ENCODE measurements at places on chromosomes 12 and 14.

DNA sequence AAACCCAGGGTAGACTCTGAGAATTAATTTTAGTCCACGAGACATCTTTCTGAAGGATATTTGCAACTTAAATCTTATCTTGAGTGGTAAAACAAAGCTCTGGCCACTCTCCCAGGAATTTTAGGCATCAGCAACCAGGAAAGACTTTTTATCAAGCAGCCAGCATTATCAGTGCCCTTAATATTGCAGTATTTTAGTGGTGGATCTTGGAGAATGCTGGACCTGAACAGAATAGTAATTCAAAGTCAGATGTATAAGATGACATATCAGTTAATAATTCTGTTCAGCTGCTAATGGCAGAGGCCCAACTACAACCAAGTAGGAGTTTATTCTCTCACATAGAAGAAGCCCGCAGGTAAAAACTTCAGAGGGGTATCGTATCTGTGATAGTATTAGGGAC lies 59.0 kb upstream of the CRY1 start:
- no peak for DNase-seq

DNA sequence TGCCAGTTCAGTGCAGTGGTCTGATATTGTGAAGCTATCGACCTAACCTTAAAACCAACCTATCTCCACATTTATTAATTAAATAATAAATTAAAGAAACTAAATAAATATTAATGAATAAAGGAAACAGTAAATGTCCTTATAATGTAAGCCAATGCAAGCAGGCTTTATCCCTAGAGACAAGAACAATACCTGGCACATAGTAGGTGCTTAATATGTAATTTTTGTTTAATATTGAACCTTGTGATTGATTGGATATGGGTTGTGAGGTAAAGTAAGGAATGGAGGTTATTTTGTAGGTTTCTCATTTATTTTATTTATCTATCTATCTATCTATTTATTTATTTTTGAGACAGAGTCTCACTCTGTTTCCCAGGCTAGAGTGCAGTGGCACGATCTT lies 7.8 kb upstream of the TUBA1B start:
- DNase-seq = no peak

- no peak for DNase-seq
Measured at GRCh38 chr12:90631591-90632212, 323.3 kb downstream of the CCER1 start.

- no peak for DNase-seq
Measured at GRCh38 chr12:125922330-125922729, 857.1 kb downstream of the AACS start.

- no peak for DNase-seq
Measured at GRCh38 chr12:57195611-57196371, 20.8 kb upstream of the NXPH4 start.

DNA sequence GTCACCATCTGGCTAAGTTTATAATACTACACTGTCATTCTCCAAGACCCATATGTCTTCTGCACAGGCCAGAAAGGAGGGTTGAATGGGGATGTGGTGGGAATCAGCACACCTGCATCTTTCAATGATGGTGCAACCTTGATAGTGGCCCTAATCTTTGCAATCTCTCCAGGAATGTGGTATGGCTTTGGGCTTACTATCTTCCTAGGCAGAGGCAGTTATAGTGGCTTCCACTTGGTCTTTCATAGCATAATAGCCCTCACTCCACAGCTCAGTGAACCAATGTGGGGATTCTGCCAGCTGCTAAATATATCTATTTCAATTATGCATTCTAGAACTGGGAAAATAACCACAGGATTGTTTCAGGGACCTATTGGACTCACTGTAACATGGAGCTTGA lies 61.8 kb upstream of the ATP2B1 start:
- peak; percentile 13 for DNase-seq

DNA sequence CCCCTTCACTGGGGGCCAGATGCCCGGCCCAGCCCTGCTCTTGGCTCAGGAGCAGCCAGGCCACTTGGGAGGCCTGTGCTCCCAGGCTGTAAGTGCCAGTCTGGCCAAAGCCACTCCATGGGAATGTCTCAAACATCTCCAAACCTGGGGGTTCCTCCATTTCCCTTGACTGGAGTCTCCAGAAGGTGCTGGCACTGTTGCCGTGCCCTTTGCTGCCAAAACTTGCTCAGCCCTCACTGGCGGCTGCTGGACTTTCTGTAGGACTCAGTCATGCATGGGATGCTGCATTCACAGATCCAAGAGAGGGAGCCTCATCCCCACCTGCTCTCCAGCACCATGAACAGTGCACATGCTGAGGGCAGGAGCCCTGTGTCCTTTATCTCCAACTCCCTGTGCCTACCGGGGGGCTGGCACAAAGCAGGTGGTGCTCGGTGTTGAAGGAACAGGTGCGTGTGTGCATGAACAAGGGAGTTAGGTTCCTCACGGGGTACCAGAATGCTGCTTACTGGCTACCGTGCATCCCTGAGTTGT lies 9.6 kb upstream of the OTUB2 start:
- DNase-seq = no peak

DNA sequence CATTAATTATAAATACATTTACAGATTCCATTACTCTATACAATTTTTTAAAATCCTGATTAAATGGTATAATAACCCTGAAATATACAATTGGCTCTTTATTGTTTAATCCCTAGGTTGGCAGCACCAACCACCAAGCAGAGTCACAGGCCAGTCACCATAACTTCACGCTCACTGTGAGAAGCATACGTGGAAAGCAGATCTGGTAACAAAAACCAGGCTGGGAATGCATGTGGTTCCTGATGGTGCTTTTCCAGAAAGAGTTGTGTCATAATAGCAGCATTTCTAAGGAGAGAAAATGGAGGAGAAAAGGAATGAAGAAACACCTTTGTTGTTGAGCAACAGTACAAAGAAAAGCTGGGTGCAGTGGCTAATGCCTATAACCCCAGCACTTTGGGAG lies 66.1 kb downstream of the SIX6 start:
- no peak for DNase-seq

DNA sequence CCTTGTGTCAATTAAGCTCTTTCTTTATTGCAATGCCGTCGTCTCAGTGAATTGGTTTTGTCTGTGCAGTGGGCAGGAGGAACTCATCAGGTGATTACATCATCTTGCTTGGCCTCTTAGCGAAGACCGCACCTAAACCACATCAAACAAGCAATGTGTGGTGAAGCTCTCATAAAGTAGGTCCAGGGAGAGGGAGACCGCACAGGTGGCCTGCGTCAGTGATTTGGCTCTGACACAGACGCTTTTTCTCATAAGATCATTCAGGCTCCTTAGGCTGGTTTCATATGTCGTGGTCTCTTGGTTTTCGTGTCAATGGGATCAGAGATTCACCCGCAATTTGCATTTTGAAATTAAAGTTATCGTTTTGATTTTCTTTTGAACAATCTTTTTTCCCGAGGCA lies 6.7 kb upstream of the TESC start:
- no peak for DNase-seq

DNA sequence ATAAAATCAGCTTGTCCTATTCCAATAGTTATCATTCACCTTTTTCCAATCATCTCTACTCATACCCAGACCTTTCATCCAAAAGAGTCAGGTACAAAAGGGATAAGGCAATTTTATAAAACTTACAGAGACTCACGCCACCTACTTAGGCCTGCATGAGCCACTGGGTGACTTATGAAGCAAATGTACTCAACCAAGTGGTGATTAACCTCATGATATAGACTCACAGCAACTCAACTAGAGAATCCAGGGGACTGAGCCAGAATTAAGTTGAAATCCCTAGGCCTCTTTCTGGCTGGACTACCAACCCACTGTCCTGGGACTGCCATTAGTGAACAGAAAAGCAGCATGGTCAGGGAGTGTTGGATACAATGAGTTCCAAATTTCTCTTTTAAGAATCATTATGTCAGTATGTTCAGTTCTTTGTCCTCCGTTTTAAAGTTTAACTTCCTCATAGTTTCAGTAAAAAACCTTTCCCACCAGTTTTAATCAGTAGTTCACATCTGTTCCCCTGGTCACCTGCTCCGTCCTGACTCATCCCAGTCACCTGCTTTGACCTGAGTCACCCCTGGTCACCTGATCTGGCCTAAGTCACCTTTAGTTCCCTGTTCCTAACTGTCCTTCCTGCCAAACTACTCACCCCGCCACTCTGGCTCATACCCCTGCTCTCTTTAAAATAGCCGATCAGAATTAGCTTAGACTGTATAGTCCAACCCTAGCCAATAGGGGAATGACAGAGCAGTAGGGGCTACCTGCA lies 36.8 kb downstream of the SPTSSA start:
- no peak for DNase-seq

- no peak for DNase-seq
Measured at GRCh38 chr14:86940106-86940505, 1052.9 kb downstream of the GALC start.

- no peak for DNase-seq
Measured at GRCh38 chr14:62187265-62187664, 425.0 kb downstream of the SNAPC1 start.

DNA sequence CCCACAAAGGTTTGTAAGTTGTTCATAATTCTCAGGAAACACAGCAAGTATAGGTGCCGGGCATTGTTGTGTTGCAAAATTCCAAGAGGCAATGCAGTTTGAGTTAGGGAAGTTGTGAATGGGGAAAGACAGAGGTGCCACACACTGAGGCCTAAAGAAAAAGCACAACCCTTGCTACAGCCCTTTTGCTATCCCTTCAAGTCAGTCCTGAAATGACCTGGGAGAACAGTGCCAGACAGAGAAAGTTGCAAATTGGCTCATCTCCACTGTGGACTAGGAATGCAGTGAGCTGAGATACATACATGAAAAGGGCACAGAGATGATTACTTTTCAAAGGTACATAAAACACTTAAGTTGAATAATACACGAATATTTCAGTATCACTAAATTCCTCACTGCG lies 213.3 kb upstream of the TMTC1 start:
- DNase-seq = no peak

DNA sequence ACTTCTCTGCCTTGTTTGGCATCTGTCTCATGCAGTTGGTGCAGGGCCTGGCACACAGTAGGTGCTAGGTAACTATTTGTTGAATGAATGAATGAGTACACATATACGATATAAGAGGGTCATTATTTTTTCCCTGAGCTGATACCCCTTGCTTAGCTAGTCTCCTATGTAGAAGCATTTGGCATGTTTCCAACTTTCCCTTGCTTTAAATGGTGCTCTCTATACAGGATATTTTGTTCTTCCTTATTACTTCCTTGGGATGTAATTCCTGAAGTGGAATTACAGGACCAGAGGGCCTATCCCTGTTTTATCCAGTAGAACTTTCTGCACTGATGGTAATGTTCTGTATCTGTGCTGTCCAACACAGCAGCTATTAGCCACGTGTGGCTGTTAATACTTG lies 250.1 kb upstream of the PWP1 start:
- DNase-seq = no peak

- no peak for DNase-seq
Measured at GRCh38 chr14:89325299-89325883, 91.6 kb downstream of the FOXN3 start.

- DNase-seq = peak; percentile 87
Measured at GRCh38 chr12:106030210-106031071, 108.3 kb downstream of the NUAK1 start.

DNA sequence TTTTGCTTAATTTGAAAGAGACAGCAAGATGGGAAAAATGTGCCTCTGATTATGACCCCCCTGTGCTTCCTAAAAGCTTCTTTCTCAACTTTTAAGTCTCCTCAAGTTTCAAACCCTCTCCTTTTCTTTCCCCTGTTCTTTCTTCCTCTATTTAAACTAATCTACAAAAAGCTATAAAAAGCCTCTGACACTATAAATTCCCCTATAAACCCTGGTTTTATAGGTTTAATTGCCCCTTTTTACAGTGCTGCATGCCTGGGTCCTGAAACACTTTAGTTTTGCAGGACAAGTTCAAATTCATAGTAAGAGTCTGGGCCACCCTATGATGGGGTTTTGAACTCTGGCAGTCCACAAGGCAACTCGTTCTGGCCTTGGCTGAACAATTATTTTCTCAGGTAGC lies 510.9 kb upstream of the TBX3 start:
- no peak for DNase-seq

GRCh38 chr14:22955702-22956569 lies 954 bp downstream of the HAUS4 start:
- DNase-seq = no peak

- no peak for DNase-seq
Measured at GRCh38 chr14:91035855-91036254, 24.6 kb downstream of the RPS6KA5 start.

GRCh38 chr12:38886931-38887330 lies 18.5 kb downstream of the CPNE8 start:
- DNase-seq = no peak

DNA sequence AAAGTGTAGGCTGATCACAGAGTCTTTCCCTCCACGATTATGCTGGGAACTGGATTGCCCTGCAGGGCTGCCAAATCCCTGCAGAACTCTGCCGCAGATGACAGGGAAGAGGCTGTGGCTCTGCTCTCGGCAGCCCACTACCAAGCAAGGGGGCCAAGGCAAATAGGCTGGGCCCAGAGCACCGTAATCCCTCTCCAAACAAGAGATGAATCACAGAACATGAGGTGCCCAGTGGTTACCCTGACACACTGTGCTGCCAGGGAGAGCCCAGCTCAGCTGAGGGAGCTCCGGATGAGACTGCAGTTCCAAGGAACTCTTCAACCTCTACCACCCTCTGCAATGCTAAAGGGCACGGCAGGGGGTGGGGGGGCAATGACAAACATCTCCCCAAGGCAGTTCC lies 33.9 kb downstream of the STON2 start:
- no peak for DNase-seq

- no peak for DNase-seq
Measured at GRCh38 chr14:49056021-49056420, 530.2 kb downstream of the RPS29 start.

GRCh38 chr12:92226961-92227360 lies 81.3 kb upstream of the BTG1 start:
- DNase-seq = no peak

DNA sequence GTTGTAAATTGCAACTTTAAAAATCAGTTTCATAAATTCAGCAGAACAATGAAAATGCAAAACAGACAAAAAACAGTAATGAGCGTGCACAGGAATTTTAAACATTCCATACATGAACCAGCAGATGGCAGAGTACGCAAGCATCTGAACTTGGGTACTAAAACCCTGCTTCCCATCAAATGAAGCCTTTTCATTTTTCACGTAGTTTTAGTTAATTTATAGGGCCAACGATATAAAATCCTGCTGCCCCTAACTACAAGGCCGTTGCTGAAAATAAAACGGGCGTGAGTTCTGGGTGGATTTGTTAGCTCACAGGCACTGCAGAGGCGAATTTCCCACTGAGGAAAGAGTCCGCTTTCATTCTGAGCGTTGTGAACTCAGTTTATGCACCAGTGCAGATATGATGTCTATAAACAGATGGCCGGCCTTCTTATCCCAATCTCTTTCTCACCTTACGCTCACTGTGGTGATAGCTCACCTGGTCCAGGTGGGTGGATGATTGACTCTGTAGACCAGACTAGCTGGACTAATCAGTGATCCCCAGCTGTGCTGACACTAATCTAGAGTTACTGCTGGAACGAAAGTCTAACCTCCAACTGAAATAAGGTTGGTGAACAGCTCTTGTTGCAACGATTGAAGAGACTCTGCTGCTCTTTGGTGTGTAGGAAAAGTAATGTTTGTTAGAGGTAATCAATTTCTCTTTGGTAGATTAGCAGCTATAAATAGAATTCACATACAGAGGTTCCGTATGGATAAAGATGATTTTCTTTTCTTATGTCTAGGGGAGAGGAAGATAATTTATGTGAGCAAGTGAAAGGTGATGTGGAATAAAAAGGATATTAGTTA lies 89.2 kb downstream of the PDZRN4 start:
- peak; percentile 59 for DNase-seq

GRCh38 chr14:64581363-64581762 lies 31.6 kb downstream of the PPP1R36 start:
- DNase-seq = no peak

- peak; percentile 35 for DNase-seq
Measured at GRCh38 chr12:106861984-106862916, 87.8 kb downstream of the RIC8B start.

- DNase-seq = no peak
Measured at GRCh38 chr12:122029620-122030423, 8.1 kb downstream of the BCL7A start.
